ENCODE measurements at places on chromosomes 12 and 14.

DNA sequence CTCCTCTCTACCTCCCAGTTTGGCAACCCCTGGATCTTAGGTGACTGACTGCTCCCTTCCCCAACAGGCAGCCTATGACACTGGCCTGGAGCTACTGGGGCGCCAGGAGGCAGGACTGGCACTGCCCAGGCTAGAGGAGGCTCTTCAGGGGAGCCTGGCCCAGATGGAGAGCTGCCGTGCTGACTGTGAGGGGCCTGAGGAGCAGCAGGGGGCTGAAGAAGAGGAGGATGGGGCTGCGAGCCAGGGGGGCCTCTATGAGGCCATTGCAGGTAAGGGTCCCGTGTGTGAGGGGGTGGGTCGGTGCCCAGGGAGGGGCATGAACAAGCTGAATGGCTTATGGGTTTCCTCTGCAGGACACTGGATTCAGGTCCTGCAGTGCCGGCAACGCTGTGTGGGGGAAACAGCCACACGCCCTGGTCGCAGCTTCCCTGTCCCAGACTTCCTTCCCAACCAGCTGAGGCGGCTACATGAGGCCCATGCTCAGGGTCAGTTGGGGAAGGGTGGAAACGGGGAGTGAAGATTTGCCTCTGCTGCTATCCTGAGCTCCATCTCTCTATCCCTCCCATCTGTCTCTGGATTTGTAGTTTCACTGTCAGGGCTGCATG lies 2.2 kb downstream of the P3H3 start:
- DNase-seq, result no peak

- DNase-seq, result no peak
Observed at GRCh38 chr12:56084958-56085543, 5.1 kb downstream of the ERBB3 start.

DNA sequence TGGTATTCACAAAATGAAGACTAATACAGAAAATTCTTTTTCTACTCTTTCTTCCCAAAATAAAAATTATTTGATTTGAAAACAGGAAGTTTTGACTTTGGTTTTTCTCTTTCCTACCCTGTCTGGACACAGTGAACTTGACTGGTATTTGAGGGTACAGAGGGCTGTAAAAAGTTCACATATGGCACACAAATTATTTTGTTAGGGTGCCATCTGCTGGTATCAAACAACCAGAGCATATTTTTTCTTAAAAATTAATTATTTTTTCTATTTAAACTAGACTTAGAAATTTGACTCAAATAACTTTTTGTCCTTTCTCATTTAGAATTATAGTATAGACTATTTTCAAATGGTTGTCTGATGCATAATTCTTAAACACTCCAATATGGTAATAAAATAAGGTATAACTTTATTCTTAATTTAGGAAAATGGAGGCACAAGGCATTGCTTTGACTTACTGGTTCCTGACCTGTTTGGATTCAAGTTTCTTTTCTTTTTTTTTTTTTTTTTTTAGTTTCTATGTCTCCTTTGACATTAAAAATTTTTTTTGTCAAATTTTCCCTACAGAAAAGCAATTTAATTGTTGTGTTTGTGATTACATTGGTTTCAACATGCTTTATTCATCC lies 390.6 kb downstream of the PRKD1 start:
- DNase-seq, result no peak

- peak; percentile 27 for DNase-seq
Observed at GRCh38 chr14:71319666-71320065, 412.4 kb downstream of the PCNX1 start.

GRCh38 chr14:63760014-63760413 lies 32.1 kb upstream of the SGPP1 start:
- no peak for DNase-seq

DNA sequence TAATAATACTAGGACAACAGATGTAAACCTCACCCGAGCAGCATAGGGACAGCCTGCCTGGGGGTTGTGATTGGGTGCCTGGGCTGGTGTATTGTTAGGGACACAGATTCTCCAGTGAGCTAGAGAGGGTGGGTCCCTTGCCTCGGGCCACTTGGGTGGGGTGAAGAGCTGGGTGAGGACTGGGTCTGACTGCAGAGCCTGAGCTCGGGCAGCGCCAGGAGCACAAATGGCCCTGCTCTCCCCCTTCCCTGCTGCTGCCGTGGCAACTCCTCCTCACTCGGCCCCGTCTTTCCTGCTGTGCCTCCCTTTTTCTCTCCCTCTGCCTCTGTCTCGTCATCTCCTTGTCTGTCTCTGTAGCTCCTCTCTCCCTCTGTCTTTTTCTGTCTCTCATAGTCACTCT lies 115.4 kb downstream of the GLT1D1 start:
- DNase-seq, result no peak

DNA sequence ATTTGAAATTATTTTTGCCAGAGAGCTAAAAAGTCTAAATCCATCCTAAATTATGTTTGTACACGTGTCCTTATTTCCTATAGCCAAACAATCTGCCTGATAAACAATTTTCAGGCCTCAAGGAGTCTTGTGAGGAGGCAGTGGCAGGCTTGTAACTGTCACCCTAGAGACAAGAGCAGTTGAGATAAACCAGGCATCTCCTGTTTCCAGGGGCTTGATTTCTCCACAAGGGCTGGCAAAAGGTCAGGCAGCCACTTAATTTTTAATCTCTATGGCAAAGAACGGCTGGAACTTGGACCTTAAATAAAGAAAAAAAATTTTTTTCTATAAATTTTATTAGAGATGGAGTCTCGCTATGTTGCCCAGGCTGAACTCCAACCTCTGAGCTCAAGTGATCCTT lies 15.5 kb downstream of the PKP2 start:
- no peak for DNase-seq

DNA sequence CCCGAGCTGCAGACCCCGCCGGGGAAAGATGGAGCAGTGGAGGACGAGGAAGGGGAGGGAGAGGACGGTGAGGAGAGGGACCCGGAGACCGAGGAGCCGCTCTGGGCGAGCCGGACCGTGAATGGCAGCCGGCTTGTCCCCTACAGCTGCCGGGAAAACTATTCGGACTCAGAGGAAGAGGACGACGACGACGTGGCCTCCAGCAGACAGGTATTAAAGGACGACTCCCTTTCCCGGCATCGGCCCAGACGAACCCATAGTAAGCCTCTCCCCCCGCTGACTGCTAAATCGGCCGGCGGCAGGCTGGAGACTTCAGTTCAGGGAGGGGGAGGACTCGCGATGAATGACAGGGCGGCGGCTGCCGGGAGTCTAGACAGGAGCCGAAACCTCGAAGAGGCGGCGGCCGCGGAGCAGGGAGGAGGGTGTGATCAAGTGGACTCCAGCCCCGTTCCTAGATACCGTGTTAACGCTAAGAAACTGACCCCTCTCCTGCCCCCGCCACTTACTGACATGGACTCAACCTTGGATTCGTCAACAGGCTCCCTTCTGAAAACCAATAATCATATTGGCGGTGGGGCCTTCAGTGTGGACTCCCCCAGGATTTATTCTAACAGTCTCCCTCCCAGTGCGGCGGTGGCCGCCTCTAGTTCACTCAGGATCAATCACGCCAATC lies 962 bp downstream of the LEMD3 start:
- peak; percentile 3 for DNase-seq

DNA sequence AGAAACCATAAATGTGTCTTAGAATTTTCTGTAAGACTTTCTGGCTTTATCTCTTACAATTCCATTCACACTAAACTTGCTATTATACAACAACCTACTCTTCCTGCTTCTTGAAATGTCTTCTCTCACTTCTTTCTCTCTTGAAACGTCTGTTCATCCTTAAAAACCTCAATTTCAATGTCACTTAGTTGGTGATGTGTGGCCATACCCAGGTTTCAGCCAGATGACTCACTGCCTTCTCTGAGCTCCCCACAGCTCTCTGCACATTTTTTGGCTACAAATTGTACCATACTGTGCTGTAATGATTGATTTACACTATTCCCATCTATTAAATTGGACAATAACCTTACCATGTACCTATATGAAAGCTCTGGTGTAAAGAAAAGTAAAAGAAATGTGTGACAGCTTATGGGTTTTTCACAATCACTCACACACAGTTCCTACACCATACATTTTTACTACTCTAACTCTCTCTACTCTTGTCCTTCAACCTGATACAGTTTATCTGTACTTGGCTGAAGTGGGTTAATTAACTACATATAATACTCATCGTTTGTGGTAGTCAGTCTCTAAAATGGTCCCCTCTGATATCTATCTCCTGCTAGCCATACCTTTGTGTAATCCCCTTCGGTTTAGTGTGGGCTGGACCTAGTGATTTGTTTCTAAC lies 222.1 kb downstream of the NELL2 start:
- DNase-seq, result no peak

- no peak for DNase-seq
Observed at GRCh38 chr14:71560751-71561150, 371.5 kb upstream of the RGS6 start.

DNA sequence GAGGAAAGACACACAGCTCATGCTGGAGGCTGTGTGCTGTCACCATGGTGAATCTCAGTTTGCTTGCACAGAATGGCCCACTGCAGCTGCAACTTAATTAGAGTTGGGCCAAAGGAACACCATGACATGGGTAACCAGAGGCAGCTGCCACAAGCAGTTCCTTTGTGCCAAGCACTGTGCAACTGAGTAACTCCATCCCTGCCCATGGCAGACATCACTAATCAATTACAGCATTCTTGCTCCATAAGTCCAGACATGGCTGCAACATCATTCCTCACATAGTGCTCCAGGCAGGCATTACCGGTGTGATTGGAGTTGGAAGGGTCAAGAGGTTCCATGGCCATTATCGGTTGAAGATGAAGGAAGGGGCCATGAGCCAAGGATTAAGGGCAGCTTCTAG lies 207.0 kb downstream of the RBM19 start:
- no peak for DNase-seq

DNA sequence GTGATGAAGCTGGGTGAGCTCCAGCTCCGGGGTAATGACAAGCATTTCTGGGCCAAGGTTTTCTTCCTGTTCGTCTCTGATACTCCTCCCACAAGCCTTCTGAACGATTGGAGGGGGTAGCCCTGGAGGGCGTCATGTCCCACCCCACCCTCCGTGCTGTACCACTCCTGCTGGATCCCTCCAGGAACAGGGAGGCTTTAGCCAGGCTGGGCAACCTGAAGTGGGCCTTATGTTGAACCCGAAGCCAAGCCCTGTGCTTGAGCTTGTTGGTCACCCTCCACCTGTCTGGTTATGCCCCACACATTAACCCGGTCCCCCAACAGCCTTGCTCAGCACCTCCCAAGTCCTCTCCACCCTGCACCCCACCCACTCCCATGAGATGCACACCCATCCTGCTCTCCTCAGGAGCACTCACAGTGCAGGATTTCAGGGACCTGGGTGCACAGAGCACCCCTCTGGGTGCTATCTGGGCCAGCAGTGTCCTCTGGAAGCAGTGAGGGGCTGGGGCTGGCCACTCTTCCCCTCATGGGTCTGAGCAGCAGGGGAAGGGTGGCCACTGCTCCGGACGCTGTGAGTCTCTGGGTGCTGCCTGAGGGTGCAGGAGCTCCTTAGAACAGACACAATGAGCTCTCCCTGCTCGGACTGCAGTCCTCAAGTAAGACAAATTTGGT lies 6.8 kb upstream of the KRT83 start:
- DNase-seq, result no peak

GRCh38 chr12:94267537-94267872 lies 119.1 kb downstream of the PLXNC1 start:
- DNase-seq, result peak; percentile 12

DNA sequence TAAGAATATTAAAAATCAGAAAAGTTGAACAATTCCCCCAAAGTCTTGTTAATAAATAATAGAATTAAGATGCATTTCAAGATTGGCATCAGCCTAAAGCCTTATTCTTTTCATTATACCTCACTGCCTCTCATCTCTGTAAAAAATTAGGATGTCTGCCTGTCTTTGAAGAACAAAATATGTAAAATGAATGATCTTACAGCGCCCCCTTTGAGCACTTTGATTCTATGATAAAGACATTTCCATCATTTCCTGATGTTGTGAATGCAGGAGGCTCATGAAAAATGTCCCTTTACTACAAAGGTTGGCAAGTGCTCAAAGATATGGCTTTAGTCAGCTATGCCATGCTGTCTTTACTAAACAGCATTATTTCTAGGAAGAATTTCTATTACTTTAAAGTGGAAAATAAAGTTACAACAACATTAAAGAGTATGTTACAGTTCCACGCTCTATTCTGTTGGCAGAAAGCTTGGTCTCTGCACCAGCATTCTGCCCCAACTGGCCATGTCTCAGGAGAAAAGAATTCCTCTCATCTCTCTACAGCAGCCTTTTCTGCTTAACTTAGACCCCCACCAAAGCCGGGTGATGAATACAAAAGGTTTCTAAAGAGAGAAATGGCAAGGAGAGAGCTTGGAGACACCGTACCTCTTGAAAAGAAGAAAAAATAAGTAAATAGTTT lies 95.1 kb downstream of the LLPH start:
- DNase-seq, result no peak

DNA sequence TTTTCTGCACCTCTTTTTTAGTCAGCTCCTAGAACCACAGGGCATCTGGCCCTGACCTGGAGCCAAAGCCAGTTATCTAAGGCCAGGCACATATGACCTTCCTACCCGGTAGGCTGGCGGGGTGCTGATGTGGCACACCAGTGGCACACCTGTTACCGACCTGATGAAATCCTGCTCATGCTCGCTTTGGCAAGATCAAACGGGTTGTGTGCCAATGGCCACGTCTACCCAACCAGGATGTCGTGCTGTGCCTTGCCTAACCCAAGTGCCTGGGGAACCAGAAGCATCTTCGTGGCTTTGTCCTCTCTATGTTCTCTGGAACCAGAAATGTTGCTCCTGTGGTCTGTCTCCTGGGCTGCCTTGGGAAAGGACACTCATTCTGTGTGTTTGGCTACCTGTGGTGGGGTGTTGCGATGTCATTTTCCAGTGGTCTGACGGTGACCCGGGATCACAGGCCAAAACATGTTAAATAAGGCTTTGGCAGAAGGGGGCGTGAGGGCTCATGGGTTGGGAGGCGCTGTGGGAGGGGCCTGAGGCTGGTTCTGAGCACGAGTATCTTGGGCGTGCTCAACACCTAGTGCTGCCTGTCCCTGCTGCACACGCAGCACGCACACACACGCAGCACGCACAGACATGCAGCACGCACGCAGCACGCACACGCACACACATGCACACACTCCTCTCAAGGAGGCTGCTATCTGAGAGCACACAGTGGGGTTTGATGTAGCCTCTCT lies 27.9 kb downstream of the CCNK start:
- no peak for DNase-seq

- DNase-seq, result no peak
Observed at GRCh38 chr12:75533239-75533638, 21.8 kb upstream of the KRR1 start.

DNA sequence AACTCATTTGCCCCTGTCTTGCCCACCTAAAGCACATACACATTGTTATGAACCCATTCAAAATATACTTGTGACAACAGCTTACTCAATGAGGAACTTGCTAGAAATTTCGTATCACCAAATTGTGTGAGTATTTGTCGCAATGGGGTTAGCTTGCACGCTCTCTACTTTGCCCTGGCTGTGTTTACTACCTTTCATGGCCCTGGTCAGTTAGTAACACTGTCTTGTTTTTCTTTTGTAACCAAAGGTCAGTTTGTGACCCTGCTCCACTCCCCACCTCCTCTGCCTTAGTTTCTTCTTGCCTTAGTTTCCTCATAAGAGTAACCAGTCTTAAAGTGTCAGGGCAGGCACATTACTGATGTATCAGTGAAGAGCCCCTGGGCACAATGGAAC lies 205.8 kb upstream of the EEA1 start:
- no peak for DNase-seq

Data from DMS79 (cell line).